GM12865 (cell line): ENCODE measurements at places on chromosomes 3 and 15.

GRCh38 chr15:94621736-94622135 lies 390.4 kb downstream of the MCTP2 start:
- DNase-seq, result no peak

- no peak for DNase-seq
Observed at GRCh38 chr3:12822725-12823373, 18.5 kb downstream of the RPL32 start.

DNA sequence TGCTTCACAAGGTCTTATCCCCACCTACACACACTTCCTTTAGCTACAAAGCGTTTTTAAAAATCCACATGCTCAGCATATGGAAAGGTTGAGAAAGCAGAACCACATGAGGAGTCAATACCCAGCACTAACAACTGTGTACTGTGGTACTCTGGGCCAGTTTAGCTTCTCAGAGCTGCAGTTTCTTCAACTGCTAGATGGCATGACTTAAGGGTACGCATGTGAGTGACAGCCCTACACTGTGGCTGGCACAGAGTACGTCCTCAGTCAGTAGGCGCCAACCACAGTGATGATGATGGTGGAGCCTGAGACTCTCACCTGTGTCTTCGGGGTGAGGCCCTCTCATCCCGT lies 17.4 kb downstream of the CCDC12 start:
- DNase-seq, result no peak

- DNase-seq, result peak; percentile 93
Observed at GRCh38 chr3:186617036-186617946, 4.4 kb downstream of the AHSG start.

- DNase-seq, result no peak
Observed at GRCh38 chr15:91132079-91132478, 32.0 kb downstream of the SV2B start.

- no peak for DNase-seq
Observed at GRCh38 chr3:107208100-107208499, 169.1 kb upstream of the CCDC54 start.

DNA sequence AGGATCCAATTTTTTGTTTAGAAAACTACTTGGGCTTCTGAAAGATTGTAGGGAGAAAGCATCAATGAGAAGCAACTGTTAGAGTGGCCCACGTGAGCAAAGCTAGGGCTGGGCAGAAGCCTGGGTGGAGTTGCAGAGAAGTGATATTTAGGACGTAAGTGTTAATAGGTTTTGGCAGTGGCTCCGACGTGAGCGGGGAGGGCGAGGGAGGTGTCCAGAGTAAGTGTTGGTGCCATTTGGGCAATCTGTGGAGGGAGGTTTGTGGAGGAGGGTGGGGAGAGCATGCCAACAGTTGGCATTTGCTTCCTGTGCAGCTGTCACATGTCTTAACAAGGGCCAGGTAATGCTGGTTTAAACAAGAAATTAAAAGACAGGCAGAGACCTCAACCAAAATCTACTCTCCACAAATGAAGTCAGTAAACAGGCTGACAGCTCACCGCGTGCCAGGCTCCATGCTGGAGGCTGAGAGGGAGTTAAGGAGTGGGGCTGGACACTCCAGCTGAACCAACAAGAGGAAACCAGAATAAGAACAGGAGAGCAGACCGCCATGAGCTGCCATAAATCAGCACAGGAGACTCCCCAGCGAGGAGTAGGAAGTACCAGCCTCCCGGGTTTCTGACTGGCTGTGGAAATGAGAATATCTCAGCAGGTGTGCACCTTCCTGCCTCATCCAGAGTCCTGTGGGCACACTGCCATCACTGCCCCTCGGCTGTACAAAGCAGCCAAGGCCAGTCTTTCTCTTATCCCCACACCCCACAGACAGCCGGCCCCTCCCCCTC lies 232.6 kb downstream of the ABHD5 start:
- DNase-seq, result no peak

DNA sequence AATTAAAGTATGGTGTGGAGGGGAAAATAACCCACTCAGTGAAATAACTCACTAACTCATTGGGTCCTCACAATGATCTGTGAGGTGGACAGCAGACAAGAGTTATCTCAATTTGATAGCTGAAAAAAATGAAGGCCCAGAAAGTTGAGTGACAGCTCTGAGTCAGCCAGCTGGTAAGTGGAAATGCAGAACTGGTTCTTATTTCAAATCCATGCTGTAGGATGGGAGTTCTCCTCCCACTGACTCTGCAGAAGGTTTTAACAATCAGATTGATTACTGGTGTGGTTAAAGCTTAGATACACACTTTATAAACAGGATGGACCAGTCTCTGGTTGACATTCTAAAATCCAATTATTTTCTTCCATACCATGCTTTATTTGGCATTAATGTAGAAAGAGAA lies 87.0 kb upstream of the LMOD3 start:
- DNase-seq, result no peak

DNA sequence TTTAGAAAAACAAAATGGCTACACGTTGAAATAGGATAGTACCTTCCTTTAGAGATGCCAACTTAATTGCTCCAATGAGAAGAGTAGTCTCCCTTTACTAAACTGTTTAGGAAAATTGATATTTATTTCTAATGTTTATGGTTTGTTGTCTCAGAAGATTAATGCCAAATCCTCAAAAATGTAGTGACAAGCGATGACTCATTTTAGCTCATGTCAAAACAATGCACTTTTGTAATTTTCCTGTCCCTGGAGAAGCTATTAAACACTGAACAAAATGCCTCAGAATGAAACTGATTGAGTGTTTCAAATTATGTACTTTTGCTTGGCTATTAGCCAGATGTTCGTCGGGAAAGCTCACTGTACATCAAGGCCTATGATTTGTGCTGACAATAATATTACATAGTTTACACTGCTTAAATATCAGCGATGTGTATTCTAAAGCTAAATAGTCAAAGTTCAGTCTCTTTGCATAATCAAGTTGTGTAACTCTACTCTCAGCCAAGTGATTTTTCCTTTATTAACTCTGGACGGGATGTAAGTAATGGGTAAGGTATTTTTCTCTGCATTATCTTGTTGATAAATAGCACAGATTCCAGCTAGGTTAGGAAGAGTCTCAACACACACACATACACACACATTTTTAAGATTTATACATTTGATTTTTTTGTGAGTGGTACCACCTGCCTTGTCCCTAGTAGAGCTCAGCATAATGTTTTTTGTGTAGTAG lies 83.7 kb downstream of the CMSS1 start:
- DNase-seq, result no peak

DNA sequence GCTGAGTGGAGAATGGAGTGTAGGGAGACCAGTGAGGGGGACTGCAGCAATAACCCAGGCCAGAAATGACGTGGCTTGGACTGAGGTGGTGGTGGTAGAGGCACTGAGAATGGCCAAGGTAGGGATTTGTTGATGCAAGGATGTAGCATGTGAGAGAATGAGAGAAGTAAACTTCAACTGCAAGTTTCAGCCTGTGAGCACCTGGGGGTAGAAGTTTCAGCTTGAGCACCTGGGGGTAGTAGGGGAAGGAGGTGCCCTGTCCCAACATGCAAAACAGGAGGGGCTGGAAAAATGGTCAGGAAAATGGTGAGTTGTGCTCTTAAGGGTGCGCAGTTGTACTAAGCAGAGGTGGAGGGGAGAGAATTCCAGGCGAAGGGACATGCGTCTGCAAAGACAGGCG lies 31.0 kb downstream of the IL16 start:
- no peak for DNase-seq

- peak; percentile 91 for DNase-seq
Observed at GRCh38 chr15:52464478-52464877, 64.2 kb downstream of the MYO5A start.

GRCh38 chr3:171774521-171774920 lies 35.8 kb downstream of the PLD1 start:
- DNase-seq, result no peak

GRCh38 chr3:32106929-32107362 lies 526 bp downstream of the GPD1L start:
- DNase-seq, result peak; percentile 12

DNA sequence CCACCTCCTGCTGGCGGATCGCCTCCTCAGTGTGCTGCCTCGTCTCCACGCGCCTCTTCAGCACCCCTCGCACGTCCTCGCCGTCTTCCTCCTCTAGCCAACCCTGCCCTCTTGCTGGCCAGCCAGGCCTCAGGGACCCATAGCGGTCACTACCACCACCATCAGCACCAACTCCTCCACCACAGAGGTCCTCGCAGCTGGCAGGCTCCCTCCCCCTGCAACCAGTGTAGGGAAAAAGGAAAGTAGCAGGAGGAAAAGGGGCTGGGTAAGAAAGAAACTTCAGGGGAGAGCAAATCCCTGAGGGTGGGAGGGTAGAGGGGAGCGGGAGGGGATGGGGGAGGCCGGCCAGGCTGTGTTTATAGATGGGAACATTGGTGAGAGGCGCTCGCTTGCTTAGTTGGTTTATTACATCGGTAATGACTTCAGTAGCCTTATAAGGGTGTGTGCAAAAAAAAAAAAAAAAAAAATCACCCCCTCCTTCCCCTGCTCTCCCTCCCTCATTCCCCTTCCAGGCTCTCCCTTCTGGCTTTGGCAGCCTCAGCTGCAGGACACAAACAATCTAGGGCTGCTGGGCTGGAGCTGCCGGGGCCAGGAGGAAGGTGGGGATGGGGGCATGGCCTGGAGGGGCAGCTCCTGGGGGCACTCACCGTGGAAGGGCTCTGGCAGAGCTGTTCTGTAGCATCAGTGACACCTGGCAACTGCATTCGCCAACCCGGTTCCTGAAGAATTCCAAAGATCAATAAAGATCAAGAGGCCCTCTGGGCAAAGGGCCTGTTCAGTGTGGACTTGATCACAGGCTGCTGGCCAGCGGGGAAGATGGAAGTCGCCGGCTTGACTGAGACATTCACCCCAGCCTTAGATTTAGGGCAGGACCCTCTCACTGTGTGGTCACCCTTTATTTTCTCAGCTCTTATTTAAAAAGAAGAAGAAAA lies 116.2 kb upstream of the HACD2 start:
- no peak for DNase-seq
